Activated CD4-positive, alpha-beta memory T cell treated with anti-CD3 and anti-CD28 coated beads for 36 hours (primary cell): ENCODE measurements at places on chromosomes 12 and 14.

DNA sequence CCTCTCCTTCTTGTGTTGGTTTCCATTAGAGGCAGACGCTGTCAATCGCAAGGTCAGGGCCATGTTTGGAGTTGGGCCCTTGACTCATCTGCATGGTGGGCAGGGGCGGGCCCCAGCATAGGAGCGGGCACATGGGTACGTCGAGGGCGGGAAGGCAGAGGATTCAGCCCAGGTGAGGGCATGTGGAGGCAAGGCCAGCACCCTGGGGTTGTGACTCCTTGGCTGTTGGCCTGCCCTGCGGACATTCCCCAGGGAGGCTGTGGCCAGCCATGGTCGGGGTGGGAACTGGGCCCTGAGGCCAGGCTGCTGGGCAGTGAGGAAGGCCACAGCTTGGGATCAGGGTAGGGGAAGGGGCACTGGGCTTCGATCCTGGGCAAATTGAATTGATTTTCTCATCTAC lies 10.3 kb downstream of the RPS6KL1 start:
- no peak for DNase-seq

- no peak for DNase-seq
Observed at GRCh38 chr12:53710091-53710490, 17.2 kb downstream of the CALCOCO1 start.

- DNase-seq: no peak
Observed at GRCh38 chr12:1925684-1926006, 7.2 kb upstream of the CACNA2D4 start.

- no peak for DNase-seq
Observed at GRCh38 chr12:46657453-46658411, 168.1 kb downstream of the SLC38A4 start.

GRCh38 chr14:62030387-62030786 lies 268.2 kb downstream of the SNAPC1 start:
- DNase-seq: no peak

DNA sequence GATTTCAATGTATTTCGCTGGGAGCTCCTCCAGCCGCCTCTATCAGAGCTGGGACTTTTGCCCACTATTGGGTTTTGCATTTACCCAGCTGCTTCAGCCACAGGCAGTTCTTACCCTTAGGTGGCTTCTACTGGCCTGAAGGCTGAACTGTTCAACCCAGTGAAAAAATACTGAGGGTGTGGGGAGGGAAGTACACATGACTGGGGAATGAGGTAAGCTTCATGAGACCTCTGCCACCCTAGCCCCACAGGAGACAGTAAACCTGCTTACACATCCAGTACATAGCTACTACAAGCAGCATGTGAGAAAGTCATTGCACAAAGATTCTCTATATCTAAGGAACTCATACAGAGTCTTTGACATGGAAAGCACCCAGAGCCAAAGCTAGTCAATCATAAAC lies 411.1 kb downstream of the SYT1 start:
- DNase-seq: no peak

DNA sequence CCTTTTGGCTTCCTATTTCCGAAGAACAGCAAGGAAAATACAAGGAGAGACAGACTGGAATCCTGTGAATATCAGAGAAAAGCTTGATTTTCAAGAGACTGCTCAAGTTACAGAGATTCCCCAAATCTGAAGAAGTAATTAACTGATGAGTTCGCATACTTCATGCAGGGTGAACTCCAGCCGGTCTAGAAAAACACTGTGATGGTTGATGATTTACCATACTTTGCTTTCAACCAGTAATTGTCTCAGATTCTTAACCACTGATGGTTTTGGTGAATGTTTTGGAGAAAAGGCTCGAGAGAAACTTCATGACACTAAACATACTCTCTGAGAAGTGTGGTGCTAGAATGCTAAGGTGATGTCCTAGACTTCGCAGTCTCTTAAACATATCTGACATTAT lies 4.4 kb upstream of the PLXNC1 start:
- DNase-seq: no peak

GRCh38 chr12:11681207-11681606 lies 31.7 kb downstream of the ETV6 start:
- DNase-seq: no peak

DNA sequence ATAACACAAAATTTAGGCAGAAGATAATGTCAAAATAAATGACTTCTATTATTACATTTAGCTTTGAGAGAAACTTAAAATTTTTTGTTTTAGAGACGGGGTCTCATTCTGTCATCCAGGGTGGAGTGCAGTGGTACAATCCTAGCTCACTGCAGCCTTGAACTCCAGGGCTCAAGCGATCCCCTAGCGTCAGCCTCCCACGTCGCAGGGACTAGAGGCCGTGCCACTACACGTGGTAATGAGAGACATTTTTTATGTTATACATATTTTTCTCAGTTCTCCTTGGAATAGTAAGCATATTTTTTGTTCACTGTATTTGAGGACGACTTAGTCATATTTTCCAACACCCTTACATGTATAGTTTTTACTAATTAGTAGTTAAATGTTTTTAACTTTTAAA lies 21.5 kb upstream of the NUDT4 start:
- DNase-seq: no peak

- DNase-seq: peak; percentile 34
Observed at GRCh38 chr12:11830307-11830801, 180.9 kb downstream of the ETV6 start.

DNA sequence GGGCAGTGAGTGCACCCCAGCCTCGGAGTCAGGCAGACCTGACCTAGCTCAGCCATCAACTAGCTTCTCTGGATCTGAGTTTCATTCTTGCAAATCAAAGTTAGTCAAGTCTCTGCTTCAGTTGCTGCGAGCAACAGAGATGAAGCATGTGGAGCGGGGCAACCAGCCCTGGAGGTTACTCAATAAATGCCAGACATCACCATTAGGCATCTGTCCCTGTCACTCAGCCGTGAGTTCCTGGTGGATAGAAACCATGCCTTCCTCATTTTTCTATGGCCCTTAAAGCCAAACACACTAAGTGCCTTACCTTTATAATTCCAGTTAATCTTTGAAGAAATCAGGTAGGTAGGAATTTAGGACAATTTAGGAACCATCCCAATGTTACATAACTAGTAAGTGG lies 19.3 kb downstream of the RFX4 start:
- no peak for DNase-seq

GRCh38 chr12:29402437-29402836 lies 21.5 kb upstream of the ERGIC2 start:
- no peak for DNase-seq

GRCh38 chr14:36988568-36988967 lies 183.8 kb downstream of the SLC25A21 start:
- DNase-seq: no peak

- DNase-seq: no peak
Observed at GRCh38 chr12:57575771-57576612, 15.0 kb upstream of the PIP4K2C start.

DNA sequence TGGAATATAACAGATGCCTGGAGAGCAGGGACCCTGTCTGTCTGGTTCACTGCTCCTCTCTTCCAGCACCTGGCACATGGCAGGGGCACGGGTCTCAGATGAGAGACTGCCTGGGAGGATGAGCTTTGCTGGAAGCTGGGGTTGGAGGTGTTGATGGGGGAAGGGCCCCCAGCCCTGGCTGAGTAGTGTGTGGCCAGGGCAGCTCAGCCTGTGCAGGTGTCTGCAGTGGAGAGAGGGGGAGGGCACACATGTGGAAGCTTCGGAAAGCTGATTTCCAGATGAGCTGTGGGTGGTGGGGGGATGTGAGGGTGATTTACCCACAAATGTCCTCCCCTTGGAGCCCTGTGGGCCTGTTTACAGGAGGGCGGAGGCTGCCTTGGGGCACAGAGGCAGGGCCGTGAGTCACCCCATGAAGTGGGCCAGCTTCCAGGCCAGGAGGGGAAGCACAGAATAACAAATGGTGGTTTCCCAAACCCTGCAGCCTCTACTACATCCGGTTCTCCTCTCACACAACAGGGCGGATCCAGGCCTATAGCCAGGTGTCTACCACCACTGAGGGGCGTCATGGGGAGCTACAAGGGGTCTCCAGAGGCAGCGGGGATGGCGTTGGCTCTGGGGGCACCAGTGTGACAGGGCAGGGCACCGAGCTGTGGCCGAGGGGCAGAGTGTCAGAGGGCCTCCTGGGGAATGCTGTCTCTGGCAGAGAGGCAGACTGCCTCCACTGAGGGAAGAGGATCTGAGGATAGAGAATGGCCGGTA lies 11.0 kb downstream of the KRT7 start:
- peak; percentile 89 for DNase-seq

- DNase-seq: no peak
Observed at GRCh38 chr12:12387501-12387900, 30.6 kb downstream of the BORCS5 start.

GRCh38 chr12:14619741-14620501 lies 52.2 kb upstream of the PLBD1 start:
- DNase-seq: no peak

DNA sequence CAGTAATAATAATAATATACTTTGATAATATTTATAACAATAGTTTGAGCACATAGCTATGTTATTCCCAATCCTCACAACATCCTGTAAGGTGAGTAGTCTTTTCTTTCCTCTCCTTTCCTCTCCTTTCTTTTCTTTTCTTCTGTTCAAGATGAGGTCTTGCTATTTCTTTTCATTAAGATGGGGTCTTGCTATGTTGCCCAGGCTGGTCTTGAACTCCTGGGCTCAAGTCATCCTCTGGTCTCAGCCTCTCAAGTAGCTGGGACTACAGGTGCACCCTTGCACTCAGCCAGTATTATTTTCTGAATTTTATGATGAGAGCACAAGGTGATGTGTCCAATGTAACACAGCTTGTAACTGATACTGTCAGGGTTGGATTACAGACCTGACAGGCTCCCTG lies 134.6 kb downstream of the OTOGL start:
- no peak for DNase-seq

DNA sequence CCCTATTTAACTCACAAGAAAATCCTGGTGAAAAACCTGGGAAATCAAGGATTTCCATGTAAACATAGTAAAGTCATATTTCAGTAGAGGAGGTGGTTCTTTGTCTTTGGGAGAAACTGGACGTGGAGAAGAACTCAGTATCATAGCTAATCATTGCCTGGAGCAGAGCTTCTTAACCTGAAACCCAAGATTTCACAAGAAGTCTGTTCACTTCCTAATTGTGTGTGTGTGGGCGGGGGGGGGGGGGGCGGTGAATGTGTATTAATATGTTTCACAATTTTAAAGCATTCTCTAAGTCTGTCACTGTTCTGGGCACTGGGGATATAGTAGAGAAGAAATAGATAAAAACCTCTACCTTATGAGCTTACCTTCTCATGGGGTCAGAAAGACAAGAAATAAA lies 96.7 kb upstream of the PPP4R3A start:
- no peak for DNase-seq

GRCh38 chr12:12784911-12785814 lies at the start of gene APOLD1:
APOLD1 (plus strand) TSS chr12:12785659; CDS start chr12:12785692, 33 bp downstream.
- DNase-seq: peak; percentile 32

- DNase-seq: no peak
Observed at GRCh38 chr14:101111620-101112290, 208.2 kb upstream of the RTL1 start.

DNA sequence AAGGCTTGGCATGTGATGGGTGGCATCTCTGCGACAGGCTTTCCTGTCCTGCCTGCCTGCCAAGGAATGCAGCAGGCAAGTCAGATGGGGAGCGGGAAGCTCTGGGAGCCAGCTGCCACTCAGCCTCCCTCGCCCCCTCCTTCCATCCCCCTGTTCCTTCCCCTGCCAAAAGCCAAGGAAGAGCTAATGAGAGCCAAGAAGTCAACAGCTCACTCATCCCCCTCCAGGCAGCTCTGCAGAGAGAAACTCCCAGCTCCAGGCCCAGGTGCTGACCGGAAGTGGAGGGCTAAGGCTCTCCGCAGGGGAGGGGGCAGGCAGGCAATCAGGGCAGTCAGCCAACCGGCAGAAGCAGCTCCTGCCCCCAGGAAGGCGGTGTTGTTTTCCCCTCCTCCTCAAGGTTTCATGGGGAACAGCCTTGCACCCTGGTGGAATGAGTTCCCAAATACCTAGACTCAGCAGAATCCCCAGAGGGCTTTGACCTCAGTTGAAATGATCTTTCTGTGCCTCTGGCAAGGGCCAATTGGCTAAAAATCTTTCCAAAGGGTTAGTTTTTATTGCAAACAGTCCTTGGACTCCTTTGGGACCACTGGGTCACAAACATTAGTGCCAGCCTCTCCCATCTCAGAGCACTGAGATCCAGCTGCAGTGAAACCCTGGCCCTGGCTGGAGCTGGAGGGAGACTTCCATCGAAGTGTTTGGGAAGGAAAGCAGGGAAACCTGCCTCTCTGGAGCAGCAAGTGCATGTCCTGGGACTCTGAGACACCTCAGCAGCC lies 349.1 kb downstream of the DPF3 start:
- DNase-seq: no peak

GRCh38 chr14:74949859-74950573 lies 5.4 kb downstream of the PGF start:
- no peak for DNase-seq

DNA sequence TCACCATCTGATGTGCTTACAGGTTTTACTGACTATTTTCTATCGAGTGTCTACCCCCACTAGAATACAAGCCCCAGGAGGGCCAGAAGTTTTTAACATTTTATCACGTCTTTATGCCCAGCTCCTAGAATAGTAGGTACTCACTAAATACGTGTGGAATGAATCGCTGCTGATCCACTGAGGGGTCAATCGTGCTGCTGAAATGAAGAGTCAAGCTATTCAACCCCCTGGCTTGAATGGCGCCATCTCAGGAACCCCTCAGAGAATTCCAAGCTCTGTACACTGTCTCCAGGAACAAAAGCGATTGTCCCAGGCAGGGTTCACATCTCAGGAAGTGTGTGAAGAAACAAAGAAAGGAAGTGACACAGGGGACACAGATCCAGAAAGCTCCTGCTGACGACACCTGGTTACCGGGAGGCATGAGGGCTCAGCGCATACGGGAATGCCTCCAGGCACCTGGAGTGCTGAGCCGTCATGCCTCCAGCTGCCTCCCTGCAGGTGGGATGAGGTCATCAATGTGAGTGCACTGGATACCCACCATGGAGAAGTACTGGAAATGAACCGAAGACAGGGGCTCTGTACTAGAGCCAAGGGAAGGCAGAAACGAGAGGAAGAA lies 45.6 kb downstream of the PITPNM2 start:
- no peak for DNase-seq

GRCh38 chr12:13390381-13390861 lies 193.9 kb downstream of the EMP1 start:
- no peak for DNase-seq

DNA sequence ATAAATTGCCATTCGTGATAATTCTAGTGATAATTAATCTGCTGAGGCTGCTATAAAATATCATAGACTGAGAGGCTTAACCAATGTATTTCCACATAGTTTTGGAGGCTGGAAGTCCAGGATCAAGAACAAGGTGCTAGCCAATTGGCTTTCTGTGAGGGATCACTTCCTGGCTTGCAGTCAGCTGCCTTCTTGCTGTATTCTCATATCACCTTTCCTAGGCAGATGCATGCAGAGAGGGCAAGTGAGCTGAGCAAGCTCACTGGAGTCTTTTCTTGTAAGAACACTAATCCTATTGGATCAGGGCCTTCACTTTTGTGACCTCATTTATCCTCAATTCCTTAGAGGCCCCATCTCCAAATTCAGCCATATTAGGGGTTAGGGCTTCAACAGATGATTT lies 640.7 kb downstream of the DIO2 start:
- DNase-seq: no peak

DNA sequence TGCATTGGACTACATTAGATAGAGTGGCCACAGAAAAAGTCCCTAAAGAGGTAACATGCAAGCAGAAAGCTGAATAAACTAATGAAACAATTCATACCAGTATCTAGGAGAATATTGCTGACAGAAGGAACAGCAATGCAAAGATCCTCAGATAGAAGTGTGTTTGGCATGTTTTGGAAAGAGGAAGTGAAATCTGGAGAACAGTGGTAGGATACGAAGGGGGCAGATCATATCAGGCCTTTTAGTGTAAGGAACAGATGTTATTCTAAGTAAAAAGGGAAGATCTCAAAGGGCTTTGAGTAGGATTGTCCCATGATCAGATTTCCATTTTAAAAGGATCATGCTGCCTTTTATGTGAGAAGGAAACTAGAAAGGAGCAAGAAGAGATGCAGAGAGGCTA lies 342.9 kb downstream of the PAWR start:
- DNase-seq: no peak
